Prostate gland (tissue), 2 donors: ENCODE measurements at places on chromosomes 6 and 20. TPM values are rescaled to one million over a fixed set of nuclear protein-coding genes. Genes with fewer than 3 reads are reported as not detected.

- no peak for DNase-seq
These were observed 51.7 kb downstream of the DTD1 start for GRCh38 chr20:18639501-18639979.

GRCh38 chr6:47187893-47188587 is 121.7 kb downstream of the TNFRSF21 start:
- no peak for DNase-seq

DNA sequence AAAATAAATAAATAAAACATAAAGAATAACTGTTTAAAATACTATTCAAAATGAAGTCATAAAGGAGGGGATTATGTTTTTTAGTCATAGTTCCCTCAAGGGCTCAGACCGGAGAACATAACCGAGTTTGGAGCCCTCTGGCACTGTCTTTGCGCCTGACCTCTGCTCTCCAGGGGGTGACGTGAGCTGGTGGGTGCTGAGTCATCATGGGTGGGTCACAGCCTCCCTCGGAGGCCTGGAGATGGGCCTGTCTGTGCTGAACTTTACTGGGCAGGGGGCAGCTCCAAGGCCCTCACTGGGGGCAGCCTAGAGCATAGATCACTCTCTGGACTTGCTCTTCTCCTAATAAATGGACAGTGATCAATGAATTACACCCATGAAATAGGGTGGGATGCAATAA is 3.1 kb upstream of the MAVS start:
- DNase-seq = no peak

Gene CLPSL2
- total RNA-seq = not detected

Gene OOEP
- total RNA-seq = not detected
